ENCODE measurements at places on chromosomes 7 and 10.

GRCh38 chr7:67875558-67875957 is 878.9 kb downstream of the TYW1 start:
- DNase-seq, result no peak

GRCh38 chr10:7407368-7408290 is 3.2 kb downstream of the SFMBT2 start:
- DNase-seq, result peak; percentile 36

DNA sequence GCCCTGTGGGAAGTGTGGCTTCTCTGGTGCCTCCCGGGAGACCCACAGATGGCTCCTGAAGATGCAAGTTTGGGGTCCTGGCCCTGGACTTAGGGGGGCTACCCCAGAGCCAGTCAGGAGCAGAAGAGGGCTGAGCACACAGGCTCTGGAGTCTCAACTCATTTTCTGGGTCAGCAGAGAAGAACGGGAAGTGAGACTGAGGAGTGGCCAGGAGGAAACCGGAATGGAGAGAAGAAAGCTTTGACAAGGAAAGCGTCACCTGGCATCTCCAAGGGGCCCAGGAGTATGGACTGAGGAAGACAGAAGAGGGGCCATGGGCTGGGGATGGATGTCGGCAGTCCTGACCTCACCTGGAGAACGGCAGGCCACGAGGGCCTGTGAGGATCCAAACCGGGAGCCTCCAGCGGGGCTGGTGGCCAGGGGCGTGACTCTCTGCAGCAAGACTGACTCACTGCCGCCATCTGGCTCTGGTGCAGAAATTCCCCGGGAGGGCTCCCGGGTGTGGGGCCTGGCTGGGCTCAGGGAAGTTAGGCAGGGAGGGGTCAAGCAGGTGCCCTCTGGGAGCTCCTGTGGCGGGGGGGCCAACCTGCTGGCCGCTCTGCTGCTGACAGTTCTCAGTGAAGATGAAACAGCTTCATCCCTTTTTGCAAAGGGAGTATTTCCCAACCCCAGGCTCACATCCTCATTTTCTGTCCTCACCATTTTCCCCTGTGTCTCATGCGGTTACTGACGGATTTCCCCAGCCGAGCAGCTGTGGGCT is 23.6 kb downstream of the DAGLB start:
- DNase-seq, result no peak

DNA sequence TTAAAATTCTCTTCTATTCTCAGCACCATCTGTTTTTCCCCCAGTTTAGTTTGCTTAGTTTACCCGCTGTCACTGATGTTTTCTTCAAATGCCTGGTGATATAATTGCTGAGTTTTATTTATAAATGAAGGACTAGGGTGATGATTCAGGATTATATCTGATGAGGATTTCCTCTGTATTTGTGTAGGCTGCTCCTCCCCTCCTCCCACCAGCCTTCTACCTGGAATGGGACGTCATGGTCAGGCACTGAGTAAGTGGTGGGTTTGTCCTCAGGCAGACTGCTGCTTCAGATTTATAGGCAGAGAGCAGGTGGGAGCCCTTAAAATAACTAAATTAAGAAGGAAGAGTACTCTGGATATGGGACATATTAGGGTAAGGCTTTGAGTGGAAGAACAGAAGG is 35.8 kb downstream of the PALS2 start:
- no peak for DNase-seq

DNA sequence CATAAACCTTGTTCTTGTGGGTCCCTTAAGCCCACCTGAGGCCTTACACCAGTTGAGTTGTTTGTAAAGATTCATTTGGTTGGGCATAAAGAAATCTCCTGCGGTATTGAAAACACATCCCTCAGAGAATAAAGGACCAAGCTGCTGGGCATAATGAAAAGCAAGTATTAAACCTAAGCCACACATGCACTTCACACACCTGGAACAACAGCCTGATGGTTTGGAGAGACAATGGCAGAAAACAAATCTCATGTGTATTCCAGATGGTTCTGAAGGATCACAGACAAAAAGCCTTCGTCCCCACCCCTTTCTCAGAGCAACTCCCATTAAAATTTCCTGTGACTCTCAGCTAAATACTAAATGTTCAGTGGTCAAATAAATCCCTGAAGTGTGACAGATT is 44.2 kb downstream of the FEZF1 start:
- no peak for DNase-seq

DNA sequence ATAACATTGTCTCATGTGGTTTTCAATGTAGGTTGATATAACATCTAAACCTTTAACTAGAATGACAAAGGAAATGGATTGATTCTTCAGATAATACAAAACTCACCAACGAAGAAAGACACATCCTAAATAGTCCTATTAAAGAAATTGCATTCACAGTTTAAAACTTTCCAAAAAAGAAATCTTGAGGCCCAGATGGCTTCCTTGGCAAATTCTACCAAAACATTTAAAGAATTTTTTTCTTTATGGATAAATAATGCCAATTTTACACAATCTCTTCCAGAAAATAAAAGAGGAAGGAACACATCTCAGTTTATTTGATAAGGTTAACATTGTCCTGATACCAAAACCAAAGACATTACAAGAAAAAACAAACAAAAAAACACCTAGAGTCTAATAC is 349.5 kb downstream of the CALN1 start:
- DNase-seq, result no peak

DNA sequence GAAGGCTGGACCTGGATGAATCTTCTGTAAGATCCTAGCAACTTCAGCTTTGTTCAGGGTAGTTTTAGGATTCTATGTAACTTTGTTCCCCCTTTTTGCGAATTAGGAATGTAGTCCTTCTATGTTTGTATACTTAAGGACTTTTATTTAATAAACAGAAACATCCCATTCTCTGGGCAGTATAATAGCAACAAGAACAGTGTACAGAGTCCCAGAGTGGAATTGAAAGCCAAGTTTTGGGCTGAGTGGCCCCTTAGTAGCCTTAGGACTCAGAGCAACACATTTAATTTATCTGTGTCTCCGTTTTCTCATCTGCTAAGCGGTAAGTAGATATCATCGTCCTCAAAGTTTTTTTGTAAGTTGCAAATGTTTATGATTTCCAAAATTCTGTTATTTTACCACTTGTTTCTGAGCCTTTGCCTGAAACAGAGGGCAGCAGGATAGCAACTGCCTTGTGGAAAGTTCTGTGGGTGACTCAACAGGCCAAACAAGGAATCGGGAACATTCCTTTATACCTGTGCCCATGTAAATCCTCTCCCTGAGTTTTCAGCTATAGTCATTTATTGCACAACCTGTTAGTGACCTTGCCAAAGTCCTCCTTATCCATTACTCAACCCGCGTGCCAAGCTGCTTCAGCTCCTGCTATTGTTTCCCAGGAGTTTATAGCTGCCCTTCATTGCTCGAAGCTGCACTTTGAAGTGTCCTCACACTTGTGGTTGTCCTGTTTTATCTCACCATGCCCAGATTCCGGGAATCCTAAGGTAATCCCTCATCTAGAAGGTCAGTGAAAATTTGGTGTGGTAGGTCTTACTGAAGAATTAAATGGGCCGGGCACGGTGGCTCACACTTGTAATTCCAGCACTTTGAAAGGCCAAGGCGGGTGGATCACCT is 199.1 kb upstream of the AHR start:
- DNase-seq, result no peak

DNA sequence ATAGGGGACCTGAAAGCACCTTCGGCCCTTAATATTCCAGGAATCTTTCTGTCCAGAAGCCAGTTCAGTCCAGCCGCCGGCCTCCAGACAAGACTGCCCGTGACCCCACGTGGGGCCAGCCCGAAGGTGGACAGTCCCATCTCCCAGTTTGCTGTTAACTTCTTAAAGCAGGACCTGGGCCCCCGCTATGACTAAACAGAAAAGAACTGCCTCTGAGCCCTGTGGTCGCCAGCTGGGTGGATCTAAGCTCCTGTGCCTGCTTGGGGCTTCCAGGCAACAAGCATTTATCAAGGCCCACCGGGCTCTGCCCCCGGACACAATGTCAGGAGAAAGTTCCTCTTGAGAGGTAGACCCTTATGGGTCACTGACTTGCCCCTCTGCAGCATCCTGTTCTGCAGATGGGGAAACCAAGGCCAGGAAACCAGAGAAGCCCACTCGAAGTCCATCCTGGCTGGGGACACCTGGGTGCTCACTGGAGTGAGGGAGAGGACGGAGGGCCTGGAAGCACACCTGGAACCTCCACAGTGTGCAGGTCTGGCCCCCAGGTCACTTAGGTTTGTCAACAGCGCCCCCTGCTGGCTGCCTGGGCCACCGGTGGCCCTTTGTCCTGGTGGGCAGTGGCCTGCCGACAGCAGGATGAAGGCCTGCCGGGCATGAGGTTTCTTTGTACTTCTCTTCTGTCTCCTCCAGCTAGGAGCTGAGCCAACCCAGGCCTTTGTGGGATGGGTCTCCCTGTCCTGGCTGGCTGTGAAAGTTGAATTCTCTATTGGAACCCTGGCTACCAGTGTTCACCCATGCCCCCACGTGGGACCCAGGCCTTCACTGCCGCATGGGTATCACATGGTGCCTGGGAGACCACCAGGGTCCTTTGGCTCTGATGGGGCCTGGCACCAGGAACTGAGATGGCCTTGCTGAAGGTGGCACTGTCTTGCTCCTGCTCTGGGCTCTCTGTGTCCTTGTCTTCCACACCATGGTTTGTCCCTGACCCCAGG is 128.0 kb downstream of the ZMIZ1 start:
- DNase-seq, result peak; percentile 65

GRCh38 chr7:17523813-17524739 is 225.6 kb downstream of the AHR start:
- DNase-seq, result no peak

DNA sequence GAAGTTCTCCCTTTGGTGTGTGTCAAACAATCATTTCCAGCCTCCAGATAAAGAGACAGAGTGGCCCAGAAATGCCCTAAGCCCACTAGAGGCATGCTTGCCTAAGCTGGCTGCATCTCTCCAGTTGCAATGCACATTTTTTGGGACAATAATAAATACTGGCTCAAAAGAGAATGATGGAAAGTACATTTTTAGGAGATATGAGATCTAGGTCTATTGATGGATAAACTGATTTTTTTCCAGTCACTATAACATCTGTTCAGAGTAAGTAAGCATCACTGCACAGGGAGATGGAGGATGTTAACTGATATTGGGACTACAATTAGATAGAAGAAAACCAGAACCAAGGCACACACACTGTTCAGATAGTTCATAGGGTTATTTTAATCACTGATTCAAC is 553.0 kb downstream of the GRM8 start:
- no peak for DNase-seq

GRCh38 chr10:123139521-123140163 is 3.9 kb downstream of the HMX3 start:
- DNase-seq, result no peak

- DNase-seq, result no peak
Observed at GRCh38 chr10:107826171-107826570, 661.7 kb upstream of the SORCS1 start.

DNA sequence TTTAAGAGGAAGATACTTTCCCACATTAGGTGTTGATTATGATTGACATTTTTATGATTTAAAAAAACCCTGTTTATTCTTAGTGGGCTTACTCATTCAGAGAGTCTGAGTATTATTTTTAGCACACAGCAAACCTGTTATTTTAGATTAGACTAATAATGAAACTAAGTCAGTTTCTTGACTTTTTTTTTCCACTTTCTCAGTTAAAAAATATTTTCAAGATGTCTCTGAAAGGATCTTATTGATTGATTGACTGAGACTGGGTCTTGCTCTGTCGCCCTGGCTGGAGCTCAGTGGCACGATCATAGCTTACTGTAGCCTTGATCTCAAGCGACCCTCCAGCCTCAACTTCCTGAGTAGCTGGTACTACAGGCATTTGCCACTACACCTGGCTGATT is 20.4 kb upstream of the INPP5F start:
- DNase-seq, result no peak

All from activated CD4-positive, alpha-beta T cell treated with anti-CD3 and anti-CD28 coated beads for 4 hours (primary cell).